GM04503 (cell line): ENCODE measurements at places on chromosomes 3 and 15.

DNA sequence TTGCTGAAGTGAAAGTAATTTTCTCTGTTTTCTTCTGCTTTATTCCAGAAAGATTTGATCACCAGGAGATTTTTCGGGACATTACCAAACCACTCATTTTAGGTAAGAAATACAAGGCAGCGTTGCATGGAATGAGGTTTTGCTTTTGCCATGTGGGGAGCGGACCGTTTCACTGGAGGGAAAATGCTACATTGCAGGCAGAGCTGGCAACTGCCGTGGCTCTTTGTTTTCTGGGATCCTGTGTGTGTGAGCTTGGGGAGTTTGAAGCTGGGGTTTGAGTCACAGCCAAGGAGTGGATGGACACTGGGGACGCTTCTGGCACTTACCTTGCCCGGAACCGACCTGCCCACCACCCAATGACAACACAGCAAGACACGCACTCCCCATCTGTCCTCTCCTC, 109.9 kb downstream of the APBA2 start:
- no peak for DNase-seq

- no peak for DNase-seq
These were observed 9.5 kb downstream of the CCR9 start for GRCh38 chr3:45895686-45896468.

DNA sequence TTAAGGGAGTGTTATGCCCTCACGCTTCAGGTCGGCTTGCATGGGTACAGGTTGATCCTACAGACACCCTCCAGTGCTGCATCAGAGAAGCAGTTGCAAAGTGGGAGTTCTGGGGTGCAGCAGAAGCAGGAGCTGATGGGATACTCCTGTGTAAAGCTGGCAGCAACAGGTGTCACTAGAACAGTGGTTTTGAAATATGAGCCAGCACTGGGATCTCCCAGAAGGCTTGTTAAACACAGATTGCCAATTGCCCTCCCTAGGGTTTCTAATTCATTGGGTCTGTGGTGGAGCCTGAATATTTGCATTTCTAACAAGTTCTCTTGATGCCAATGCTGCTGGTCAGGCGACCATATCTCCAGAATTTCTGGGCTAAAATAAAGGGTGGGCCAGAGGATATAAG, 350.4 kb downstream of the CLSTN2 start:
- no peak for DNase-seq

GRCh38 chr15:63122002-63122875, 578 bp downstream of the LACTB start:
- no peak for DNase-seq

DNA sequence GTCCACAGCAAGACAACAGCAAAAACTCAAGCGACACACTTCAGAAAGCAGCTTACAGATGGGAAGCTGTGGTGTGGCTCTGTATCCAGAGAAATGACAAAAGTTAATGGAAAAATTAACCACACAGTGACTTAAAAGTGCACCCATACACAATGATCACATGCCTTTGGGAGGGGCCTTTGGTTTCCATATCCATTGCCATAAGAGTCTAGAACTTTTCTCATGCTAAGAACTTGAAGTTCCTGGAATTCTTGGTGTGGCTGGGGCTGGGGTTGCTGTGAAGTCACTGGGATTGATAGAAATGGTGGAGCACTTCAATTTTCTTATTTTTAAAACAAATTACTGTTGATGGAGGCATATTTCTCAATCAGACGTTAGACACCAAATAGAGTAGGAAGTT, 108.6 kb upstream of the FEZF2 start:
- no peak for DNase-seq

DNA sequence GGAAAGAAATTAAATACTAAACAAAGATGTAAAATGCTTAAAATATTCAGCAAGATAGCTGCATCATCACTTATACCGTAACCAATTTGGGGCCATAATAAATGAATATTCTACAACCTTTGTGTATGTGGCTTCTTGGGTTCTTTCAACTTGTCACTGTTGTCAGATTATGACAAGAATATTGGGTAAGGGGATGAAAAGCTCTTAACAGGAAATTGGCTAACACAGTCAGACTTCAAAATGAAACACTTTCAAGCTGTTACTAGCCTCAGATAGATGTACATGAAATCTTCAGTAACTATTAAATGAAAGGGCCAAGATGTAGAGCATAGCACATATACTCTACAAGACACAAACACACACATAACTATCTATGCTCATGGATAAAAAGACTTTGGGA, 38.7 kb upstream of the ZNF385D start:
- DNase-seq: no peak

- DNase-seq: no peak
These were observed 28.2 kb upstream of the DNAJC19 start for GRCh38 chr3:181017690-181018089.

GRCh38 chr3:166191411-166191810, 354.2 kb upstream of the BCHE start:
- DNase-seq: no peak

DNA sequence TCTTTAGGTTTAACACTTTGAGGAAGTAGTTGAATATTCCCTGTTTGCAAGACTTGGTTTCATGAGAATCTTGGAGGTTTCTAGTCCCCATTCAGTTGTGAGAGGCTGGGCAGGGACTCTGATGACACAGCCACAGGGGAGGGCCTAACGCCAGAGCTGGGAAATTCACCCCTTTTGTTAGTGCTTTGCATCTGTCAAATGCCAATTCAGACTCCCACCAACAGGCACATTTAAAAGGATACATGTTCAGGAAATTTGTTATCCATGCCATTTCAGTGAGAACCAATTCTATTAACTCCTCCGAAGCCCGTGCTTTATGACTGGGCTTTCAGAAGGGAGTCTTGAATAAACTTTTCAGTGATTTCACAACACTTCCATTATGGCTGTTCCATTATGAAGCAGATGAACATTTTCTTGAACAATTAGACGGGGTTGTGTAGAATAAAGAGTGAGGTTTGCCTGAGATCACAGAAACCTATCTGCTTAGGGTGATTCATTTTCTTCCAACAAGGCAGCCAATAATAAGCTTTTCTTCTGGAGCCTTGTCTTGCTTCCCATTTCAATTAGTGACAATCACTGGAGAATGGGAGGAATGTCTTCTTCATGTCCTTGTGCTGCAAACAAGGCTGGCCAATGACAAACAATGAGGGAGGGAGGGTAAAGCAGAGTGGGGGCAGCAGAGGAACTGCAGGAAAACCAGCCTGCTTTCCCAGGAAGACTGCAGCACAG, 90.6 kb downstream of the SOX14 start:
- DNase-seq: no peak

GRCh38 chr15:50057905-50058639, 61.0 kb downstream of the ATP8B4 start:
- no peak for DNase-seq

- DNase-seq: no peak
These were observed 2.2 kb downstream of the XXYLT1 start for GRCh38 chr3:195268576-195269309.

- DNase-seq: peak; percentile 53
These were observed 102.9 kb upstream of the NR2E3 start for GRCh38 chr15:71707230-71708050.

DNA sequence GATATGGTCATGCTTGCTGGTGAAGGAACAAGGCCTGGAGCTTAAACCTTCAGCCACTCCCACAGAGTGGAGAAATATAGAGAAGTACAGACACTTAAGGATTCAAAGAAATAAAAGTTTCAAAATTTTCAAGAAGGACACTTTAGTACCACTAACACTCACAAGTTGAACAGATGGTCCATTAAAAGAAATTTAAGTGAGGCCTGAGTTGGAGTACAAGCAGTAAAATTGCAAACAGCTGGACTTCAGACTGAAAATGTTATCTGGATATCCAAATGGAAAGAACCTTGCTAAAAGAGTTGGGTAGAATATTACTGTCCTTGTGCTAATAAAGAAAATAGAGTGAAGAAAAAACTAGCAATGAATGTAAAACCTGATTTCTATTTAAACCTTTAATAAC, 397.1 kb upstream of the KCNMB2 start:
- no peak for DNase-seq

DNA sequence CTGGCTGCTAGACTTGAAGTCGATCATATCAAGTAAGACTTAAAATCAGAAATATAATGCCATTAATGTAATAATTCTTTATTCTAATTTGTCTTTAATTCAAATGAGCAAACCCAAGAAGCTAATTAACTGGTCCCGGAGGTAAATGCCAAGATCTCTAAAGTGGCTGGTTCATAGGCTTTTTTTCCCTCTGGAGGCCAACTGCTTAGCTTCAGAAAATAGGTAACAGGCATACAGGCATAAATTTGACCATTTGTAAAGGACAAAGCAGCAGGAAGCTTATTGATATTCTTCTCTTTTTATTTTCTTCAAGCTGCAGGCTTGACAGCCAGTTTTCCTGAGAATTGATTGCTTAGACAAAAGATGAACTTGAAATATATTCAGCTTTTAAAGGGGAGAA, 158.6 kb upstream of the RAP2B start:
- no peak for DNase-seq

DNA sequence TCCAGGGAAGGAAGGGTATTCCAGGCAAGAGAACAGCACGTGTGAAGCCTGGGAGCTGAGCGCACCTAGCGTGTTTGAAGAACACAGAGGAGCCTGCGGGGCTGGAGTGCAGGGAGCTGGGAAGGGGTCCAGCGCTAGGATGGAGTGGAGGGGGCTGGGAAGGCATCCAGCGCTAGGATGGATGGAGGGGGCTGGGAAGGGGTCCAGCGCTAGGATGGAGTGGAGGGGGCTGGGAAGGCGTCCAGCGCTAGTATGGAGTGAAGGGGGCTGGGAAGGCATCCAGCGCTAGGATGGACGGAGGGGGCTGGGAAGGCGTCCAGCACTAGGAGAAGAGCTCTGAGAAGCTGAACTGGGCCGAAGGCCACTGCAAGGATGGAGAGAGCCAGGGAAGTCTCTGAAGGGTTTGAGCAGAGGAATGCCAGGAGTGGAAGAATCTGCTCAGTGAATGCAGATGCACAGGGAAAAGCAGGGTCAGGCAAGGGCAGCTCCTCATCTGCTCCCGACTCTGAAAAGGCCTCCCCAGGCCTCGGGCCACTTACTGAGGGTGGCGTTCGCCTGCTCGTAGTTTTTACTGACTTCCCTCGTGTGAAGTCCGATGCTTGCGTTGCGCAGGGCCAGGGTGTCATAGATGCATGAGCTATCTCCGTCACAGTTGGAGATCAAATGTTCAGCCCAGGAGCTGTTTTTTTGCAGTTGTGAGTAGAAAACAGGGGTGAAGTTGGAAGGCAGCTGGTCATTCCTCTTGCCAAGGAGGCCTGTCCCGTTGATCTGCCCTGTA, 39.8 kb downstream of the MUC20 start:
- DNase-seq: no peak

DNA sequence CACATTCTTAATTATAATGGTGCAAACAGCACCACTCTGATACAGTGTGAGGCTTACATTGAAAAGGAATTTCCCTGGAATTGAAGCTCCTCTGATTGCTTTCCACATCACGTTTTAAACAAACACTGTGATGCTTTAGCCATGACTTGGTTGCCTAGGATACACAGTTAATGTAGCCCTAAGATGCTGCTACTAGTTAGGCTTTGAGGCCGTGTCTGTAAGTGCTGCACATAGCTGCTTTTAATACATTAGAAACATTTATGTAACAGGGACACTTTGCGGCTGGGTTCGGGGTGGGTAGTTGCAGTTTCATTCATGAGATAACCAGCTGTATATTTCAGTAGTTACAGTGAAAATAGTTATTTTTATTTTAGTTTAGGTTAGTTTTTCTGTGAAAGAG, 334.7 kb downstream of the NLGN1 start:
- peak; percentile 32 for DNase-seq

GRCh38 chr3:146160964-146161662, at the start of gene PLOD2:
TSS of gene PLOD2 (minus strand) at chr3:146161184. CDS start at chr3:146160989, 195 bp downstream.
- DNase-seq: peak; percentile 32

GRCh38 chr3:14484741-14485140, 55.4 kb downstream of the GRIP2 start:
- no peak for DNase-seq

DNA sequence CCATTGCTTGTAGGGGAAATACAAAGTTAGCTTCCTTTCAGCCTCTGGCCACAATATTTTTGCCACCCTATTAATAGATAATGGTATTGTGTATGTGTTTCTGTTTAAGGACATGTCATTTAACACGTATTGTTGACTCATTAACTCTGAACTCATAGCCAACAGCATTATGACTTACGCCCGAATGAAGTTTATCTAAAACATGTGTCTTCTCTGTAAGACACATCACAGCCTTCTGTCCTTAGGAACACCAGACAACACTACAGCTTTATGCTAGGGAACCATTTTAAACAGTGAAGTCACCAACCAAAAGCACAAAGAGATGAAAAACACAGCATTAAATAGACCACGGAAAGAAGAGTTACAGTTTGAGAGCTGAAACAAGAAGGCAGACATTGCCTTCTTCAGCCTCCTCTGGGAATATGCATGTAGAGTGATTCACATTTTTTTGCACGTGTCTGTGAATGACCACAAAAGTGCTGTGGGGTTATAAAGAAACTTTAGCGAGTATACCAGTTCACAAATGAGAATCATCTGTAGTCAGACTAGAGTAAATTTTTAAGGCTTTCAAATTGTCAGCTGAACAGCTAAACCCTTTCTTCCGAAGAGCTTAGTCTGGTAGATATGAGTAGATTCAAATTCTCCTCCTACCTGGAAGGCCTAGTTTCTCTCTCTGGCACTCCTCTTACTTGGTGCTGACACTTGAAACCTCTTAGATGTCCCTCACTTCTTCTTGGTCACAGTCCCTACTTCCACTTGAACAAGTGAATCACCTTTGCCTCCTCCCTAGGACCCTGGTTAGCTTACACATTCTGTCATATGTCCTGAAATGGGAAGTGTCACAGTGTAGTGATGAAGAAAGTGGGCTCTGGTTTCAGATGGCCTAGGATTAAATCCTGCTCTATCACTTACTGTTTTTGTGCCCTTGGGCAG, 32.2 kb downstream of the MCTP2 start:
- DNase-seq: peak; percentile 31

- DNase-seq: no peak
These were observed 45.9 kb upstream of the CP start for GRCh38 chr3:149267565-149267964.

DNA sequence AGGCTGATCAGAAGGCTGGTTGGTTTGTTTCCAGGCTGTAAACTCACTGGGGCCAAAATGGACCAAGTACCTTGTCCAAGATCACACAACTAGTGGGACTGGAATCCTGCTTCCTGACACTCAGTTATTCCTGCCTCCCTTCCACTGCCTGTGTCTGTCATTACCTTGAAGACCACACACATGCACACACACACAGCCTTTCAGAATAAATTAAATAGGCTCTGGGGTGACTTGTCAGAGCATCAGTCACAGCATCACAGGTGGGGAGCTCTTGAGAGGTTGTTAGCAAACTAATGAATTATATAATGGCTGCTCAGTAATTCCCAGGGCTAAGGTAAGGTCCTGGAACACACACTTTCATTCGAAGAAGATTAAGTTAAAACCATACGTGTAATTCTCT, 231.8 kb downstream of the UACA start:
- no peak for DNase-seq

- no peak for DNase-seq
These were observed 433.2 kb upstream of the BCHE start for GRCh38 chr3:166270429-166270828.

GRCh38 chr15:39629371-39629770, 48.5 kb downstream of the THBS1 start:
- DNase-seq: no peak
